ENCODE measurements at places on chromosomes 4 and X.

DNA sequence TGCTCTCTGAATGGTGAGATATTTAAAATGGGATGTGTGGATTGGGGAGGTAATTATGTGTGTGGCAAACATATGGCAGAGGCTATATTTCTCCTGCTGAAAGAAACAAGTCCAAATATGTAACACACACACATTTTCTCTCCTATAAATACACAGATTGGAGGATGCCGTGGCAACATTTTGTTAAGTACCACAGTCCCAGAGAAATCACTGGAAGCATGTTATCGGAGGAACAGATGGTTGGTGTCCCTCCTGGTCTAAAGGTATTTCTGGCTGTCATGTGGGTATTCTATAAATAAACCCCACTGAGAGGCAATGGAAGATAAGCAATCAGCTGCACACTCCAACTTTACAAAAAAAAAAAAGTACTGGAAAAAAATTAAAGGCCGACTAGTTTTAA, 528.3 kb upstream of the BOD1L1 start:
- no peak for ATAC-seq

DNA sequence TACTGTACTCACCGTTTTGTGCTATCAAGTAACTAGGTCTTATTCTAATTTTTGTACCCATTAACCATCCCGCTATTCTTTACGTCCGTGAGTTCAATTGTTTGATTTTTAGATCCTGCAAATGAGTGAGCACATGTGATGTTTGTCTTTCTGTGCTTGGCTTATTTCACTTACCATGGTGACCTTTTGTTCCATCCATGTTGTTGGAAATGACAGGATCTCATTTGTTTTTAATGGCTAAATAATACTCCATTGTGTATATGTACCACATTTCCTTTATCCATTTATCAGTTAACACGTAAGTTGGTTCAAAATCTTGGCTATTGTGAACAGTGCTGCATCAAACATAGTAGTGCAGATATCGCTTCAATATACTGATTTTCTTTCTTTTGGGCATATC, 48.3 kb downstream of the USP9X start:
- ATAC-seq, result no peak

GRCh38 chr4:182465979-182466378, 222.8 kb downstream of the TENM3 start:
- ATAC-seq, result no peak

DNA sequence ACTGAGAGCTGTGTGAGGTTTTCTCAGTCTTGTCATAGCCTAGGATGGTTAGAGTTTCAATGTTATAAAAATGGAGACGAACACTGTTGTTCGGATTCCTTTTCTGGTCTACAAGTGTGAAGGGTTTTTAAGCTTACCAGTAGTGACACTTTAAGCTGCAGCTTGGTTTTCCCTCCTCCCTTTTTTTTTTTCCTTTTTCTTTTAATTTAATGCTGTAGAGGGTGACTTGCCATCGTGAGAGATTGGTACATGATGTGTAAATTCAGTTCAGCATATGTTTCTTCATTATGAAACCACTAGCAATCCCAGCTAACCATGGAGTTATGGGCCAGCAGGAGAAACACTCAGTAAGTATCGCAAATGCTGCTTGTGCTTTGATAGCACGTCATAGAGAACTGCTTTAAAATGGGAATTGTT, 165.0 kb downstream of the RAPGEF2 start:
- ATAC-seq, result no peak

DNA sequence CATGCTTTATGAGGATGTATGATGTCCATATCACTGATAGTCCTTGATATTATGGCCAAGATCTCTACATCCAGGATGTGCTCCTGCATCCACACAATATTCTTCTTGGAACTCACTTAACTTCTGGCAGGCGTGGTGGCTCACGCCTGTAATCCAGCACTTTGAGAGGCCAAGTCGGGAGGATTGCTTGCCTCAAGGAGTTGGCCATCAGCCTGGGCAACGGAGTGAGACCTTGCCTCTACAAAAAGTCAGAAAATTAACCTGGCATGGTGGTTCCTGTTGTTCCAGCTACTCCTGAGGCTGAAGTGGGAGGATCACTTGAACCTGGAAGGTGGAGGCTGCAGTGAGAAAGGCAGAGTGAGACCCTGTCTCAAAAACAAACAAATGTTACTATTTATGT, 2.3 kb upstream of the HNRNPD start:
- no peak for ATAC-seq

- ATAC-seq, result no peak
These were observed 23.2 kb downstream of the DIAPH2 start for GRCh38 chrX:96707804-96708203.

GRCh38 chr4:23162275-23162674, 469.5 kb downstream of the GBA3 start:
- no peak for ATAC-seq

DNA sequence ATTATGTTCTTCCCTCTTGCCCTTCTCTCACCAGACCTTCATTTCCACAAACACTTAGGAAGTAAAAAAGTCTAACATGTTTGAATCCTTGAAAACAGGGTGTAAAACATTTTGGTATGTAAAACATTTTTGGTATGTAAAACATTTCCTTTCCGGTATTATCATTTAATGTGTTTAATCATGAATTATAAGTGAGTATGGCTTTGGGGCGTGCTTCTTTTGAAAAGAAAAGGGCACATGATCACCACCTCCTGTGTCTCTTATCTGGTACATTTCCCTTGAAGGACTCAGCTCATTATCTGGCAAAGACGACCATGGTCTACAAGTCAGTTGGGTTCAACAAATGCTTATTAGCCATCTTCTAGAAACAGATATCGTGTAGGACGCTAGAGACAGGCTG, 283.6 kb downstream of the FRMPD4 start:
- ATAC-seq, result no peak

DNA sequence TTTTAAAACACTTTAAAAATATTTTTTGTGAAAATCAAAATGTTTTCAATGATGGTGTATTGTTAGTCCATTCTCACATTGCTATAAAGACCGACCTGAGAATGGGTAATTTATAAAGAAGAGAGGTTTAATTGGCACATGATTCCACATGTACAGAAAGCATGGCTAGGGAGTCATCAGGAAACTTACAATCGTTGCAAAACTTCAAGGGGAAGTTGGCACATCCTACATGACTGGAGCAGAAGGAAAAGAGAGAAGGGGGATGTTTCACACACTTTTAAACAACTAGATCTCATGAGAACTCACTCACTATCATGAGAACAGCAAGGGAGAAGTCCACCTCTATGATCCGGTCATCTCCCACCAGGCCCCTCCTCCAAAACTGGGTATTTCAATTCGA, 110.7 kb downstream of the TMEM47 start:
- no peak for ATAC-seq

- ATAC-seq, result no peak
These were observed 182.5 kb upstream of the NPY2R start for GRCh38 chr4:155025762-155026457.

GRCh38 chr4:60757986-60758680, 442.0 kb upstream of the ADGRL3 start:
- no peak for ATAC-seq

DNA sequence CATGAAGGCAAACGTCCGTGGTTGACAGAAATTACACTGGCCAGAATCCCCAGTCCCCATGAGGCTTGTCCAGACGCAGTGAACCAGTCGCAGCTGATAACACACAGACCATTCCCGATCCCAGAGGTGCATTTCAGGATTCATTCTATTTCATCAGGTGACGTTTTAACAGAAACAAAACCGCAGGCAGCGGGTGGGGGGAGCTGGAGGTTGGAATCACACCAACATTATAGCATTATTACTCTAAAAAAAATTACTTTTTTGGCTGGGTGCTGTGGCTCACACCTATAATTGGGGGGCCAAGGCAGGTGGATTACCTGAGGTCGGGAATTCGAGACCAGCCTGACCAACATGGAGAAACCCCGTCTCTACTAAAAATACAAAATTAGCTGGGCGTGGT, 25.2 kb downstream of the NOP14 start:
- no peak for ATAC-seq

- ATAC-seq, result no peak
These were observed 3.1 kb downstream of the ZNF827 start for GRCh38 chr4:145935253-145936141.

DNA sequence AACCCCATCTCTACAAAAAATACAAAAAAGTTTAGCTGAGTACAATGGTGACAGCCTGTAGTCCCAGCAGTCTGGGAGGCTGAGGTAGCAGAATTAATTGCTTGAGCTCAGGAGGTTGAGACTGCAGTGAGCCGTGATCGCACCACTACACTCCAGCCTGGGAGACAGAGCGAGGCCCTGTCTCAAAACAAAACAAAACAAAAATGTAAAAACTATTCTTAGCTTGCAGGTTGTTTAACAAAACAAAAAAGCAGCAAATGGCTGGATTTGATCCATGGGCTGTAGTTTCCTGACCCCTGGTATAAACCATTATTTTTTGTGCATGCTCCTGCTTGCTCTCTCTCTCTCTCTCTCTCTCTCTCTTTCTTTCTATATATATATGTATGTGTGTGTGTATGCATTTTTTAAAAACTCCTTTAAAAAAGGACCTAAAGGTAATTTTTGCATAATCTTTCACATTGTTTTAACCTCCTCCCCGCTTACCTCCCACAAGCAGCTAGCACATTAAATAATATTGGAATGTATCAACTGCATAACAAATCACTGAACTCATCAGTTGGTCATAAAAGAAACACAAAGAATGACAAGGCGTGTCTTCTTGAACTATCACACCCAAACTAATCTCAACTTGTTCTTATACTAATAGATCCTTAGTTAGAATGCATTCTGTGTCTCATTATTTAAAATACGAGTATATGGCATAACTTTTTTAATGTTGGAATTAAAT, 4.8 kb downstream of the AREG start:
- ATAC-seq, result no peak

GRCh38 chr4:102871772-102872171, 3.0 kb downstream of the CISD2 start:
- ATAC-seq, result no peak

DNA sequence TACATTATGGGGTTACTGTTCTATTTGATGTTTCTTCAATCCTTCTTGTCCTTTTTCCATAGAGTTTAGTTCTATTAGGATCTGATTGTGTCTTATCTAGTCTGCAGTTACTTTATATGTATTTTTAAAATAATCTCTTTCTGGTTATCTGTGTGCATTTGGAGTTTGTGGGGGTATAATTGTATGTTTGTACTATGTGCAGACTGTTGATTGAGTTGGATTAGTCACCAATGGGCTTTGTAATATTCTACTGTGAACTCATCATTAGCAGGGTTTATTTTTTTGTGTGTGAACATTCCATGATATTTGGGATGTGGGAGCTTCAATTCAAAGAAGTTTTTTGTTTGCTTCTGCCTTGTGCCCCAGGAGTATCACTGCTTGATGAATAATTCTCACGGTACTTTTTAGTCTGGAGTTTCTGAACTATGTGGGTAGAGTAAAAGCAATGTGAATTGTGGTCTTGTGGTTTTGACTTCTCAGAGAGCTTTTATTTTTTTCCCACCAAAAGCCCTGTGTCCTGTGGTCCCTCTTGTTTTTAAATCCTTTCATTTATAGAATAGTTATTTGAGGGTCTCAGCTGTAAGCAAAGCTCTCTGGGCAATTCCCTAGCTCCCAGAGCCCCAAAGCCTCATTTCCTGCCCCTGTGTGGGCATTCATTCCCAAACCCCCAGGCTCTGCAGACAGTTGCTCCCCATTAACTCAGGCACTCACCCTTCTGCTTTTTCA, 127.8 kb downstream of the PHKA2 start:
- no peak for ATAC-seq

All from gastroesophageal sphincter (tissue), 4 donors.